ENCODE measurements at places on chromosomes 16 and 17.
A peak's percentile ranks its signal among the peaks of the same experiment; 100 is the strongest.

- DNase-seq, result no peak
Measured at GRCh38 chr16:78395035-78395434, 295.6 kb downstream of the WWOX start.

- no peak for DNase-seq
Measured at GRCh38 chr16:83967838-83968305, at the start of gene NECAB2. Gene NECAB2 (plus strand): TSS chr16:83968244. CDS start chr16:83968649, 405 bp downstream.

DNA sequence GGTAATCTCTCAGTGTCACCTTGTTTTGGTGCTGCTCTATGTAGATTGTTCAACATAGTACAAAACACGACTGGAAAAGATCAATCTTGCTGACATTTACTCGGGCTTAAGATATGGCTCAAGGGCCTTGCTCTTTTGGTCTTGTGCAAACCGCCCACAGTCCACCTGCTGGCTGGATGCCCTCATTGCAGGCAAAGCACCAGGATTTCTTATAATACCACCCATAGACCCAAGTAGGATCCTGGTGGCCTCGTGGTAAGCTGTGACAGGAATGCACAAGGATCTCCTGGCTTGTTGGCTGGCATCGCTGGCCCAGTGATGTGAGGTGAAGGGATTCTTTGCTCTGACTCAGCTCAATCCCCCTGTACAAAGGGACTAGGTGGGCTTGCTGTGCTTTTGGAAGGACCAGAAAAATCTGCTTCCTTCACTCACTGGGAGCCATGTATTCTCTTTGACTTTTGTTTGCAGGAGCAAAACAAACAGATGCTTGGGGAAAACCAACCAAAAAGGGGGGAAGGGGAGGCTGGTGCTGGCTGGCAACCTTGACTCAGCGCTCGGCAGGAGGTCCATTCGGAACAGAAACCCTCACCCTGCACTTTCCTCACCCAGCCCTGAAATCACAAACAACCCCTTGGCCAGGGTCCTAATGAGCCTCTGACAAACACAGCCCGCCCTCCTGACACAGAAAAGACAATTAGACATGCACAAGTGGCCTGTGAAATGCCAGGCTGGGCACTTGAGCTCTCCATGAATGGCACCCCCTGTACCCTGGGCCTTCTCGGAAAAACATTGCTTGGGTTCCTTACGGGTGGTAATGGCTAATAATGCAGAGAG lies 36.6 kb upstream of the MED9 start:
- peak; percentile 38 for DNase-seq

- DNase-seq, result no peak
Measured at GRCh38 chr17:65123757-65124675, 13.2 kb upstream of the RGS9 start.

DNA sequence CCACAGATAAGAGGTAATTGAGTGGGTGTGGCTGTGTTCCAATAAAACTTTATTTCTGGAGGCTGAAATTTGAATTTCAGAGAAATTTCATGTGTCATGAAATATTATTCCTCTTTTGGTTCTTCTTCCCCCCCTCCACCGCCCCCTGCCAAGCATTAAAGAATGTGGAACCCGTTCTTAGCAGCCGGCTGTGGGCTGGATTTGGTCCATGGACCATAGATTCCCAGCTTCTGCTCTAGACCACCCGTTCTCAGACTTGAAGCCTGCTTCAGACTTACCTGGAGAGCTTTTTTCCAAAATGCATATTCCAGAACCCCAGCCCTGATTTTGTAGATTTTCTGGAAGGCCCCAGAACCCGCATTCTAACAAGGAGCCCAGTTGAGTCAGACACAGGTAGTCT lies 15.1 kb upstream of the LASP1NB start:
- no peak for DNase-seq

DNA sequence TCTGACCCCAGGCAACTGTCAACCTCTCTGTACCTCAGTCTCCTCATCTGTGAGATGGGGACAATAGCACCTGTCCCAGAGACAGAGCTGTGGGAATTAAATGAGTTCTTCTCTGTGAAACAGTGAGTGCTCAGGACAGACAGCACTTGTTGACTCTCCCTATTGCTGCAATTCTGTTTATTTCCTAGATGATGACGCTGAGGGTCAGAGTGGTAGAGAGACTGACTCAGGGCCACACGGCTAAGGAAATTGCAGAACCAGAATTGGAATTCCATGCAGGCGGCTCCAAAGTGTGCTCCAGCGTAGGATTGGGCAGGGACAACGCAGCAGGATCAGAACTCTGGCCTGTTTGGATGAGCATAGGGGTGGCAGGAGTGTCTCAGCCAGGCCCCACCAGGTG lies 302.2 kb downstream of the C16orf95 start:
- DNase-seq, result no peak

DNA sequence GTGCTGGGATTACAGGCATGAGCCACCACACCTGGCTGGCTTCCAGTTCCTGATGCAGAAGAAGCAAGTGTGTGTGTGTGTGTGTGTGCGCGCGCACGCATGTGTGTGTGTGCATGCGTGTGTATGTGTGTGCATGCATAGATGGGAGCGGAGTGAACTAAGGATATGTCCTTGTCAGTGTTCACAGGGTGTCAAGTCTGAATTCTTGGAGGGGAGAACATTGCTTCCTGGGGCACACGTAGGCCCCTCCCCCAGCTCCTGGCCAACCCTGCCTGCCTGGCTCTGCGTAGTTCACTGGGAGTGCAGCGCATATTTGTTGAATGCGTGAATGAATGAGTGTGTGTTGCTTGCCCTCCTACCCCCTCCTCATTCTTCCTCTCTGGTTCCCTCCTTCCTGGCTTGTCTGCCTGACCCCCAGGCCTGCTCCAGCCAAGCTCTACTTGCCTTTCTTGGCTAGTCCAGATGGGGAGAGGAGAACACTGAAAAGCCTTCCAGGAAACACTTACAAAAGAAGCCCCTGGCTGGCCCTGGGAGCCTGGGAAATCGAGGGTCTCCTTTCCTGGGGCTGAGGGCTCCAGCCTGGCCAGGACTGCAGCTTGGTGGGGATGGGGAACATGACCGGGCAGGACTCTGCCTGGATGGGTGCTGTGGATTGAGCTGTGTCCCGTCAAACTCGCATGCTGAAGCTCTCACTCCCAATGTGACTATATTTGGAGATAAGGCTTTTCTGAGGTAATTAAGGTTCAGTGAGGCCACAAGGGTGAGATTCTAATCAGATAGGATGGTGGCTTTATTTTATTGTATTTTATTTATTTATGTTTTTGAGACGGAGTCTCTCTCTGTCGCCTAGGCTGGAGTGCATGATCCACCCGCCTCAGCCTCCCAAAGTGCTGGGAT lies 27.9 kb downstream of the IGFBP4 start:
- no peak for DNase-seq

- no peak for DNase-seq
Measured at GRCh38 chr17:46979147-46979863, at the start of gene RPRML. Gene RPRML (minus strand): TSS chr17:46979253. CDS start chr17:46979007, 246 bp downstream.

All from stimulated activated CD8-positive, alpha-beta memory T cell treated with anti-CD3 and anti-CD28 coated beads, Interleukin-7, amount 100 ng/mL, for 1 hour (primary cell).